ENCODE measurements at places on chromosomes 13 and 19.
A peak's percentile ranks its signal among the peaks of the same experiment; 100 is the strongest.

DNA sequence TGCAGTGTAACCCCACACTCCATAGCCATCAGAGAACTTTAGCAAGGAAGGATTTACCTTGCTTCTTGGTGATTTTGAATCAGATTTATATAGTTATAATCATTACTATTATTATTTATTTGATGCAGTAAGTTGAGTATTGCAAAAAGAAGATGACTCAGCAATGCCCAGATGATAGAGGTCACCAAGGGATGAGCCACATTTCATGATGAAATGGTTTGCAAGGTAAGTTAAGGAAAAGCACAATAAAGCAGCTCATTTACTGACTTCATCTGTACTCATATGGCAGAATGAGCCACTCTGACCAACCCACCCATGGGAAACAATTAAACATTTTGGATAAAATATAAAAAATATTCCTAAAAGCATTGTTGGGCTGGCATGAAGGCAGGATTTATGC is 59.1 kb downstream of the AKAP11 start:
- DNase-seq: no peak

DNA sequence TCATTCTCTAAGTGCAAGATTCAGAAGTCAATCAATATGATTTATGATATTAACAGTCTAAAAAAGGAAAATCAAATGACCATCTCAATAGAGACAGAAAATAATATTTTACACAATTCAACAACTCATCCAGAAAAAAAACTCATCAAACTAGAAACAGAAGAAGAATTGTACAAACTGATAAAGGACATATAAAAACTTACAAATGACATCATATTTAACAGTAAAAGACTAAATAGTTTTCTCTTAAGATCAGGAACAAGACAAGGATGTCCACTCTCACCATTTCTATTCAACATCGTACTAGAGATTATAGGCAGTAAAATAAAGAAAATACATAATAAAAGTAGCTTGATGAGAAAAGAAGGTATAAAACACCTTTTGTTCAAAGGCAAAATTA is 527.3 kb downstream of the DACH1 start:
- DNase-seq: no peak

DNA sequence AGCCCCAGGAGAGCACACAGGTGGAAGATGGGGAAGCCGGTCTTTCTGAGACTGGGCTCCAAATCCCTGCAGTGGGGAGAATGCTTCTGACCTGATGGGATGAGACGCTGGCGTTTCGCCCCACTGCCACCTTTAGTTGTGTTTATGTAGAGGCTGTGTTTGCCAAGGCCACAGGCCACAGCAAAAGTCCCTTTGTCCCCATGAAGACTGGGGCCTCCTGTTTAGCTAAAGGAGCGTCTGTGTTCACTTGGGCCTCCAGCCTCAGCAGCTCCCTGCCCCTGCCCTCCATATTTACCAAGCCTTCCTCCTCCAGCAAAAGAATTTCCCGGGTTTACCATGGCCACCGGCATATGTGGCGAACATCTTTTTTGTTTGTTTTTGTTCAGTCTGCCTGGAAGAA is 10.4 kb upstream of the KLK14 start:
- no peak for DNase-seq

DNA sequence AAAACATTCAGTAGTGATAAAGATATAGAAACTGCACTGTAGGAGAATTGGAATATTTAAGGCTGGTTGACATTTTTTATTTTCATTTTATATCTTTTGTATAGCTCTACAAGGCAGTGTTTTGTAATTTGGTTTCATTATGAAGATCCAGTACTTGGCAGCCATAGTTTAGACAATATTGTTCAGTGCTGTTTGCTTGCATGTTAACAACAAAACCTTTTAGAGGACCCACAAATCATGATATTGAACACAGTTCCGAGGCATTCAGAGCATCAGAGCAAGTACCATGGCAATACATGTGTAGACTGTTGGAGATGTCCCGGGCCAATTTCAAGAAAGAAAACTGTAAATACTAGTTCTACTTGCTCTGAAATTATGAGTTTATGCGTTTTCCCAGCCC is 25.6 kb upstream of the GARRE1 start:
- DNase-seq: no peak

DNA sequence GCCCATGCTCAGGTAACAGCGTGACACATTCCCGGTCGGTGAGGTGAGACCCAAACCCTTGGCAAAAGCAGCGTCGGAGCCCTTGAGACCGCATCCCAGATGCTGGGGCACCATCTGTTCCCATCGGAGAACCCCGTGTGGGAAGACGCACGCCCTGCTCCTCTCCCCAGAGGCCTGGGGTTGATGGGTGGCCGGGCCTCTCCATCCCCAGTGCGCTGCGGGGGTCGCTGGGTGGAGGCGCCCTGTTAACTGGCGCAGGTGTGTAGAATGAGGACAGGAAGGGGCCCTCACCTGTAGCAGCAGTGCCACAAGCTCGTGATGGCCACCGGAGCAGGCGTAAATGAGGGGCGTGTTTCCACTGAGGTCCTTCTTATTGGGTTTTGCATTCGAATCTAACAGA is 24.6 kb downstream of the PDCD5 start:
- no peak for DNase-seq

- no peak for DNase-seq
Observed at GRCh38 chr13:100483841-100484381, 104.7 kb downstream of the GGACT start.

- no peak for DNase-seq
Observed at GRCh38 chr13:42728507-42729180, 52.7 kb upstream of the FAM216B start.

DNA sequence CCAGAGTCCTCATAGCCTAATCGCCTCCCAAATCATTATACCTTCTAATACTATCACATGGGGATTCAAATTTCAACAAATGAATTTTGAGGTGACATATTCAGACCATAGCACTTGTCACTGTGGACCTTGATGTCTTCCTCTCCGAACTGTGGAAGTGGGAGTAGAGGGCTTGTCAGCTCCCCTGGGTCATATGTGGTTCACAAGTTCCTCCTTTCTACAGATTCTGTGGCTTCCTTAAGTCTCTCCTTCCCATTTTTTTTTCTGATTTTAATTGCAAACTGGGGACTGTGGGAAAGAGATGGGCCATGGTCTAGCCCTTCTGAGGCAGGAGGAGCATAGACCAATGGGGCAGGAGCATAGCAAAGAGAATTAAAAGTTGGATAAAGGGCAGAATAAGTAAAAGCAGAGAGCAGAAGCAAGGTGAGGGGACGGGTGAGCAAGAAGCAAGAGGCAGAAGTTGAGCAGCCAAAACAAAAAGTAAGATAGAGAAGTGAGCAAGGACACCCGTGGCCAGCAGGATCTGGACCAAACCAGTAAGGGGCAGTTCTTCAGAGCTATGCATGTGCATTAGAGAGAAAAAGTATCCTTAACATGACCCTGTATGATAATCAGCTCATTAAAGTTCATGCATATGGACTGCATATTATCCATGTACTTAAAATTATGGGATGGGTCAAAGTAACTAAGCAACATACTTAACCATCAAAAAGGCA is 2.6 kb upstream of the SIGLEC7 start:
- DNase-seq: no peak

DNA sequence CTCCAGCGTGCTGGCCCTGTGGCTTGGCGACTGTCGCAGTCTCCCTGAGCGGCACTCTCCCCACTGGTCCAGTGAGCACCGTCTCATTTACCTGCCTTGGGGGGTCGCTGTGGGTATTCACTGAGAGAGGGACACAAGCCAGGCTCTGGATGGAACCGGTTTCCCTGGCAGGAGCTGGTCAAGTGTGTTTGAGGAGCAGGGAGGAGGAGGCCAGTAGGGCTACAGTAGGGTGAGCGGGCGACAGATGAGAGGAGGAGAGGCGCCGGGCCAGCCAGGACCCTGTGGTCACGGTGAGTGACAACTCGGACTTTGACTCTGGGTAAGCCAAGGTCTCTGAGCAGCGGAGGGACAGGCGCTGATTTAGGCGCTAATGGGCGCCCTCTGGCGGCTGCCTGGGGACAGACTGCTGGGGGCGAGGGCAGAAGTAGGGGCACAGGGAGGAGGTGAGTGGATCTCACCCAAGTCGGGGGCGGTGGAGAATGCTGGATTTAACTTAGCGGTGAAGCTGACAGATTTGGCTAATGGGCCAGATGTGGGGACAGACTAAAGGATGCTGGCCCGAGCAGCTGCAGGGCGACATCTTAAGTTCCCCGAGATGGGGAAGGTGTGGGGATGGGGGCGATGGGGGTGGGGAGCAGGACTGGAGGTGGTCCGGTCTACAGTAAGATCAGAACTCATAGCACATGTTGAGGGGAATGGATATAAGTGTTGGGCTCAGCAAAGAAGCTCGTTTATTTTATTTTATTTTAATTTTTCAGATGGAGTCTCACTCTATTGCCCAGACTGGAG is 4.7 kb upstream of the PRMT1 start:
- peak; percentile 93 for DNase-seq

DNA sequence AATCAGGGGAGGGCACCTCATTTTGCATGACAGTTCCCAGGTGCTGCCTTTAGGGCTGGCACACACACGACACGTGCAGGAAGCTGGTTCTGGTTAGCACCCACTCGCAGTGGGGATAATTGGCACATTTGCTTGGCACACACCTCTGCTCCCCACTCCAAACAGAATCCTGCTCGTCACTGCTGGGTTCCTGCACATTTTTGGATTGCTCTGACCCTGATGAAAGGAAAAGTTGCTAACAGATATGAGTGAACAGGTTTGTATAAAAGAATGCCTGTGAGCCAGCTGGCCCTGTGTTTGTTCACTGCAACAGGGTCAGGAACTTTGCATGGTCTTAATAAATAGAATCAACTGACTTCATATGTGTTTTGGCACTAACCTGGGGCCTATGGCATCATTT is 1500.4 kb downstream of the EFNB2 start:
- DNase-seq: no peak

DNA sequence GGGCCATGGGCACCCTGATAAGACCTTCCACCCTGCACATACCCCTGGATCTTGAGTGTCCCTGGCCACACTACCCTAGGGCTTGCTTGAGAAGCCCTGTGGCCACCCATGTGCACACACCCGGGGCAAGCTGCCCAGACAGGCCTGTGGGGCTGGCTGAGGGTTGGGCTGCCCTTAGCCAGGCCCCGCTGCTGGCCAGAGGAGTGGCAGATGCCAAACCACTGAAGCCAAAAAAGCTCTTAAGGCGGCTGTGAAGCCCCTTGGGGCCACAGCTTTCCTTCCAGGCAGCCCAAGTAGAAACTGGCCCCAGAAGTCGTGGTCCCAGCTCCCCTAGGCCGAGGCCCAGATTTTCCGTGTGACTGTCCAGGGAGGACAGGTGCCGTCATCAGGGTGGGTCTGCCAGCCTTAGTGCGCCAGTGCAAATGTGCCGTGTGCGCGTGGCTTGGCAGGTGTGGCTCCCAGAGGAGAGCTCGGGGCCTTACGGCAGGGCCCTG is 14.8 kb downstream of the CEBPG start:
- peak; percentile 55 for DNase-seq

DNA sequence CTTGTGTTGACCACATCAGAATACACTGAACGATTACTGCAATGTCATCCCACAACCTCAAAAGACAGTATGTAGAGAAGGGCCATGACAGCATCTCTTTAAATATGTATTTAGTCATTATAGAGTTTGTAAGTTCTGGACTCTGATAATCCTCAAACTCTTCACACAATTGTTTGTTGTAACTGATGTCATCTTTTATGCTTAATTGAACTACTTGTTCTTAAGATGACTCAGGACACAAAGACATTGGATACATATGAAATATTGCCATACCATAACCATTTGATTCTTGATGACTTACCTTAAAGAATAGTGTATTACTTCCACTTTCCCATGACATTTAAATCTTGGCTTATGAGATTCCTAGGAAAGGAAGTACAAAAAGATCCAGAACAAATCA is 347.6 kb downstream of the KLF5 start:
- DNase-seq: no peak
